COLO829 (cell line): ENCODE measurements at places on chromosomes 5 and 9.

- DNase-seq, result no peak
These were observed 122.3 kb upstream of the IL12B start for GRCh38 chr5:159452480-159453167.

DNA sequence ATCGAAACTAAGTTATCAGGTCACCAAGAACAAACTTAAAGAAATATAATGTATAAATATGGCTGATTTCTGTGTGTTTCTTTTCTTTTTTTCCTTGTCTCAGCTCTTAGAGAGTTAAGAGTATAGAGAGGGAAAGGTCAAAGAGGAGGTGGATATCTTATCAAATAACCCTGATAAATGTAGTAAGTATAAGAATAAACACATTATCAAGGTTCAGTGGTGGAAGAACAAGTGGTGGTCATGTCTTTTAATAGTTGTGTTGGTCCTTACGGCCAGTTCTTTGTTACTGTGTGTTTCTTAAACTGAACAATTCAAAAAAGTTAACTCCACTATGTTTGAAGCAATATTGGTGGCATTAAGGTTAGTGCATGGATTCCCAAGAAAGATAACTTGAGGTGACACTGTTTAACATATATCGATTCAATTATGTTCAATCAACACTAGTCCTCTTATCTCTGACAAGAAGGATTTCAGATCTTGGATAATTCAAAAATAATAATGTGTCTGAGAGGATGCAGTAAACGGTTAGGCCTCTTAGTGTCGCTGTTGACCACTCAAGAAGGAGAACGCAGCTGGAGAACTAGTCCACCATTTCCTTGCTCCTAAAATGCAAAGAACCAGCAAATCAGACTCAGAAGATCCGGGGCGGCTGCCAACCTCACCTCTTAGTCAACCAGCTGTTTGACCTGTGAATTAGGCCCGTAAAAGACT is at the start of gene PCDHGA3:
Gene PCDHGA3 (plus strand): TSS at position 588 of the 711 bp plus-strand sequence. CDS start 205 bp downstream, outside the sequence.
- DNase-seq, result no peak

- DNase-seq, result no peak
These were observed 315.0 kb upstream of the TLE4 start for GRCh38 chr9:79256691-79257213.

DNA sequence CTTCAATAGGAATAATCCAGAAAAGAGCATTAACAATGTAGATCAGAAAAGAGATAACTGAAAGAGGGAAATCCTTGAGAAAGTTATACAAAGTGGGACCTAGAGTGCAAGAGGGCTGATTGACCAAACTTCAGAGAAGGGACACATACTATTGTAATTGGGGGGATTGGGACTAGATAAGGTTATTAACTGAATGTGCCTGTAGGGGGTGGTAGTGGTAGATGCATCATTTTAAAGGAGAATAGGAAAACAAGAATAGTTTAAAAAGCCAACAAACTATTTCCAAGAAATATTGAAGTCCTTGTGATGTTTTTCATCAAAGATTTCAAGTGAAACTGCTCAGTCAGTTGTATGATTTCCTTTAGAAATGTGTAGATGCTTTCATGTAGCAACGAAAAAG is 468.5 kb downstream of the TAF11L14 start:
- no peak for DNase-seq

DNA sequence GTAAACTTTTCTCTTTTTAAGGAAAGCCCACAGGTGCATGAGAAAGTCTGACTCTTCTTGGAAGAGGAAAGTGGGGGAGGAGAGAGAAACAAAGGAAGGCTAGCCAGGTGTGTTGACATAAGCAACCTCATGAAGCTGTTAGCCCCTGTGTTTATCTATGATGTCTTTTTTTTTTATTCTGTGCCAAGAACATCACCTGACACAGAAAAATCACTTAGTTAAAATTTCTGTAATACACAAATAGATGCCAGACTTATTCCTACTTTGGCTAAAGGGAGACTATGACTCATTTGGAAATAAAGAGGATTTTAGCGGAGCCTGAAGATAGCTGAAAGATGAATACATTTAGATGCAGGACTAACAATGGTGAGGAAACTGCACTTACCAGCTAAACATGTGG is 58.3 kb downstream of the BAAT start:
- no peak for DNase-seq

DNA sequence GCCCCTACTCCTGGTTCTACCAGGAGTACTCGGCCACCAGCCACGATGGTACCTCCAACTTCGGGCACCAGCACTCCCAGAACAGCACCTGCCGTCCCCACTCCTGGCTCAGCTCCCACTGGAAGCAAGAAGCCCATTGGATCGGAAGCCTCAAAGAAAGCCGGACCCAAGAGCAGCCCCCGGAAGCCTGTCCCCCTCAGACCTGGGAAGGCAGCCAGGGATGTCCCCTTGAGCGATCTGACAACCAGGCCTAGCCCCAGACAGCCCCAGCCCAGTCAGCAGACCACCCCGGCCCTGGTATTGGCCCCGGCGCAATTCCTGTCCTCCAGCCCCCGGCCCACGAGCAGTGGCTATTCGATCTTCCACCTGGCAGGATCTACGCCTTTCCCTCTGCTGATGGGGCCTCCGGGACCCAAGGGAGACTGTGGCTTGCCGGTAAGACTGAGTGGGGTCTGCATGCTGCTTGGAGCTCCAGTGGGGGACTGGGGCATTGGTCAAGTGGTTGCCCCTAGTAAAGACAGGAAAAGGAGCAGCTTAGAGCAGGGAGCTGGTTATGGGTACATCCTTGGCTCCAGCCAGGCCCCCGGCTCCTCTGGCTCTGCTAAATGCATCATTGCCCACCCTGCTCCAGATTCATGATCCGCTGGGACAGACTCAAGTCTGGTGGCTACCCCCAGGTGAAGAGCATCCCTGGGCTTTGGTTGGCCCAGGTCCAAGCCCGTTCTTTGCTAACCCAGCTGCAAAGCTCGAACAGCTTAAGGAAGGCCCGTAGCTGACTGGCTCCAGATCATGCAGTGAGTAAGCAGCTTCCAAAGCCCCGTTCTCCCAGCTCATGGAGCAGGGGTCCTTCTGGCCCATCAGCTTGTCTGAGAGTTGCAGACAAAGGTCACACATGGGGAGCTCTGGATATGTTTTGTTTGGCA is 14.0 kb downstream of the COL27A1 start:
- no peak for DNase-seq

DNA sequence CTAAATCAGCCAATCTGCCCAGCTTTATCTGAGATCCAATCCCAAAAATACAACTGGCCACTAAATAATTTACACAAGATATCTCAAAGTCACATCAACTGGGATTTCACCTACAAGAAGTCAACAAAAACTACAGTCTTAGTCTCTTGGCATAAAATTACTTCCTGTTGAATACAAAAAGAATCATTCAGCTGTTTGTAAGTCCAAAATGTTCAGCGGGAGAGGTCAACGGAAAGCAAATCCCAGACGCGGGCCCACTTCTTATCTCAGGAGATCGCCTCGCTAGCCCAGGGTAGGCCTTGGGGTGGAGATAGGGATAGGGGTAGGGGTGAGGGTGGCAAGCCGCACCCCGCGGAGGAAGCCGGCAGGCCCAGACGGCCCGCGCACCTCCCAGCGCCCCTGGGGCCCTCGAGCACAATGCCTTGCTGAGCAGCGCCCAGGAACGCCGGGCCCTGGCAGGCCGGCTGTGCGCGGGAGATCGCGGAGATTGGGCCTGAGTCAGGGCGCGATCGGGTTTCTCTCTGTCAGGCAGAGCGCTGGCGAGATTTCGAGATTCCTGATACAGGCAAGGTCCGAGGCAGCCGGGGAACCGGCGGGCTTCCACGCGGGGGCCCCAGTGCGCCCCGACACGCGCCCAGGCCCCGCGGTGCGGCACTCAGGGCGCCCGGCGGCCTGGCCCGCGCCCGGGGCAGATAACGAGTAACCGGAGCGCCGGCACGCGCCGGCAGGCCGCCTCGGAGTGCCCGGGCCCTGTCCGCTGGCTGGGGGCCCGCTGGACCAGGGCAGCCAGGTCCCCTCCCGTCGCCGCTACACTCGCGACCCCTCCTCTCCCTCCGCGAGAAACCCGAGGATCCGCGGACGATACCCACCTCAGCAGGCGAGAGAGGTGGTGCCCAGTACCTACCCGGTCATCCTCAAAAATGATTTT is 601 bp downstream of the HINT1 start:
- DNase-seq, result peak; percentile 13

DNA sequence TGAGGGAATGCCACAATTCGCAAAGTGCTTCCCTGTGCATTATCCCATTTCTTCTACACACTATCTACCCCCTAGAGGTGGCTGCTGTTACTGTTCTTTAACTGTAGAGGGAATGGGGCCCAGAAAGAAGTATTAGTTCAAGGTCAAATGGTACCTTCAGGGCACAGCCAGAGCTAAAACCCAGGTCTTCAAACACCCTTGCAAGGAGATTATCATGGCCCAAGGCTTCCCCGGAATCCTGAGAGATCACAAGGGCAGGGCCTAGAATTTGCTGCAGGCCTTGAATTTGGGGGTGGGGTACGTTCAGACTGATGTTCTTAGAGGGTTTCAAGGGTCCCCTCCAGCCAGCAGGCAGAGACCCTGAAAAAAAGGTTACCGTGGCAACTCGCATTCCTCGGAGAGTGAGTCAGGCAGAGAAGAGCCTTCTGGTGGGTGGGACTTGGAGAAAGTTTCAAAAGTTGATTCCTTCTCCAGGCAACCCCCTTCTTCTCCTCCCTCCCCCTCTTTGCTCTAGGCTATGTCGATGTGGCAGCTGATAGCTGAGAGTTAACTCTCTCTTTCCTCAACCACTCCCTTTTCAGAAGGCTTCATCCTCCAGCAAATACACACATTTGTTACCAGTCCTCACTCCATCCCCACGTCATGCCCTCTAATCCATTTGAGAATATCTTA is 1.9 kb downstream of the SPARC start:
- DNase-seq, result peak; percentile 56

DNA sequence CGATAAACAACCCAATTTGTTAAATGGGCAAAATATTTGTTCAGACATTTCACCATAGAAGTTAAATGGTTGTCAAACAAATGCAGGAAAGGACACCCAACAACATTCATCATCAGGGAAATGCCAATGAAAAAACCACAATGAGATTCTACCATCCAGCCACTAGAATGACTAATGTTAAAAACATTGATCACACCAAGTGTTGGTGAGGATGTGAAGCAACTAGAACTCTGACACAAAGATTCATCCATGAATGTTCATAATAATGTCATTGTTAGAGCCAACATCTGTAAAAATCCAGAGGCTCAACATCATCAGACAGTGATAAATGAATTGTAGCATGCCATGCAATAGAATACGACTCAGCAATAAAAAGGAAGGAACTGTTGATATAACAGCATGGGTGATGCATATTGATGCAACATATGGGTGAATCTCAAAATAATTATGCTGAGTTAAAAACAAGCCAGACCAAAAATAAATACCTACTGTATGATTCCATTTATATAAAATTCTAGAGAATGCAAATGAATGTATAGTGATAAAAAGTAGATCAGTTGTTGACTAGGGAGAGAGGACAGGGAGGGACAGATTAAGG is 55.9 kb upstream of the UNC5A start:
- DNase-seq, result no peak

- DNase-seq, result no peak
These were observed 79.6 kb upstream of the SLC25A51 start for GRCh38 chr9:37983381-37984067.

DNA sequence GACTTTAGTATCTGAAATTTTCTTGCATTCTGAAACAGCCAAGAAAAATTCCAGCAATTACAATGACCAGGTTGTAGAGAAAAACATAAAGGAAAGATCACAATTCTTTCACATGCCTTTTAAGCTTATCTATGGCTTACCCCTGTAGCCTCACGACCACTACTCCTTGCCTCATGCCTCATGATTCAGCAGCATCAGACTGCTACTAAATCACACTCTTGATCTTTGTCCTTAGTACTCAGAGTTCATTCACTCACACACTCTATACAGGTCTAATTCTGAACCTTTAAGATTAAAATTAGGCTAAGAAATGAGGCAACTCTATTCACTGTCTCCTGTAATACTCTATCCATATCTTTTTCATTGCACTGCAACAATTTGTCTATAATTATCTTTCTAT is 415.1 kb downstream of the MLLT3 start:
- DNase-seq, result no peak

DNA sequence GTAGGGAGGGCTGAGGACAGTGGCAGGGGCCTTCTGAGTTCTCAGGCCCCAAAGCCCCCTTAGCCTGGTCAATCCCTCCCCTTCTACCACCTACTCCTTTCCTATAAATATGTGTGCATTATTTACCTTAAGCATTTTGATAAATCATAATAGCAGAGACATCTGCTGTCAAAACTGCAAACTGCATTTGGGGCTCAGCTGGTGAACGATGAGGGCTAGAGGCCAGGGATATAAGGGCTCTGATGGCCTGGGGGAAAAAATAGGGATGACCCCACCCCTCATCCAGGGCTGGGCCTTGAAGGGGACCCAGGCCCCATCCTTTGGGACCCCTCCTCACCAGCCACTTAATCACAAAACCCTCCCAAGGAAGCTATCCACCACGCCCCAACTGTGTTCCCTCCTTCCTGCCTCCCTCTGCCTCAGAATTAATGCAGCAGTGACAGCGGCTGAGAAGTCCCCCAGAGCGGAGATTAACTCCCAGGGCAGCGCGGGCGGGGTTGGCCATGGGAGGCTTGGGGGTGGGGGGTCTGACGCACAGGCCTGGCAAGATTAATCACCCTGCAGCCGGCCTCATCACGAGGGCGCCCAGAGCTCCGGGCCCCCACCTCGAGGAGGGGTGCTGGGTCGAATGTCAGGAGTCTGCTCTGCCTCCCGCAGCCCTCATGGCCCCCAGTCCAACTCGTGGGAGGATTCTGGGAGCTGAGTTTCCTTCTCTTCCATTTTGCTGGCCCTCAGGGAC is 42.1 kb downstream of the CXXC5 start:
- no peak for DNase-seq

GRCh38 chr9:114203410-114204140 is 48.2 kb downstream of the COL27A1 start:
- DNase-seq, result no peak

GRCh38 chr9:77457916-77458592 is 190.1 kb downstream of the GNA14 start:
- peak; percentile 79 for DNase-seq

- no peak for DNase-seq
These were observed 57.9 kb upstream of the SIMC1 start for GRCh38 chr5:176180339-176180738.

DNA sequence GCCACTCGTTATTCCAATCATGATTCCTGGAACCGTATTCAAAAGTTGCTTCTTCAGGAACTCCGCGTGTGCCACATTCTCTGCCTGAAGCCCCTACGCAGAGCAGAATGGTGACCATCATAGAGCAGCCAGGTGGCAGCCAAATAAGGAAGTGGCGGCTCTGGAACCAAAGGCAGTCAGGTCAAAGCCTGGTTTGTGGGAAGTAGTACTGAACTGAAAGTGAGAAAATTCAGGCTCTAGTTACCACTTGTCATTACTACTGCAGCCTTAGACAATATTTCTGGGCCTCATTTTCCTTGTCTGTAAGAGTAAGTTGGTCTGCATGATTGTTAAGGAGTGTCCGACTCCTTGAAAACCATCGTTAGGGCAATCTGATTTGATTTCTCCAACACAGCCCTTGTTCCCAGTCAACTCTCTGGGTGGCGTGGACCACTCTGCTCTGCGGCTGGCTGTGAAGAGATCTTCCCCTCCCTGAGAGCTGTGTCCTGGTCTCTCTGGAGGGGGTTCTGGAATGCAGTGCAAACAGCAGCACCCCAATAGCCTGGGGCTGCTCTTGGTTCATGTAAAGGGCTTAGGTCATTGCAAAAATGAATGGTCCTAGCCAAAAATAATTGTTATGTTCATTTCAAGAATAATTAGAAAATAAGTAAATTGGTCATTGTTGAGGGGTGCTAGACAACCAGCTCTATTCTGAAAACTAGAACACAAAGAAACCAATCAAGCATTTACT is 102.4 kb downstream of the MED27 start:
- DNase-seq, result no peak
